ENCODE measurements at places on chromosomes 1 and 21.
A peak's percentile ranks its signal among the peaks of the same experiment; 100 is the strongest.

GRCh38 chr1:153389401-153389800 lies 1.5 kb downstream of the S100A8 start:
- no peak for DNase-seq

DNA sequence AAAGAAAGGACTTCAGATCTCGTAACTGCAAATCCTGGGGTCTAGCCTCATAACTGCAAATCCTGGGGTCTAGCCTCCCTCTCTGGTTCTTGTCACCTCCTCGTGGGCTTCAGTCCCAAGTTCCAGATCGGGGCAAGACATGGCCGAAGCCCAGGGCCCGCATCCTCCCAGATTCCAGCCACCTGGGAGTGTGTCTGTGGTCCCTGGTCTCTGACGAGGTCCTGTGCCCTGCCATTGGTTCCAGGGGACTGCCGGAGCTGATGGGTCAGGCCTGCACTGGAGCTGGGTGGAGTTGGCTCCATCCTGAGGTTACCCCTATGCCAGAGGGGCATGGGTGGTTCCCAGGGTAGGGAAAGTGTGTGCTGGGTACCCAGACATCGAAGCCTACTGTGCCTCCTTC lies 17.7 kb upstream of the C1orf174 start:
- no peak for DNase-seq

DNA sequence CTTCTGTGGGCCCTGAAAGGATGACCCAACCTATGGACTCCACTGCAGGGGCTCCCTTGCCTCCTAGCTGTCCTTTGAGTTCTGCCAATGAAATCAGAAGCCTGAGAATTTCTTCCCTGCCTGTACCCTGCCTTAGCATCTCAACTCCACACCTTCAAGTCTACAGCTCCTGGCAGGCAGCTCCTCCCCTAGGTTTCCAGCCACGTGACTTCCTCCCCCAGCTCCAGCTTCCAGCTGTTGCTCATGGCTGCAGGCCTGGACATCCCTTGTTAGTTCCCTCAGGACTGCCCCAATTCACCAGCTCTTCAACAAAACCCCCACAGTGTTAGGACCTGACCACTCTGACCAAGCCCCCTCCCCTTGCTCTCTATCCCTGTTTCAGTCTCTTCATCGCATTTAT lies 2.4 kb downstream of the RCAN1 start:
- no peak for DNase-seq

GRCh38 chr1:236063919-236064673 lies 794 bp downstream of the NID1 start:
- peak; percentile 8 for DNase-seq

- no peak for DNase-seq
Measured at GRCh38 chr1:187121661-187122060, 292.9 kb downstream of the PLA2G4A start.

- DNase-seq = no peak
Measured at GRCh38 chr1:108777839-108778238, 31.4 kb downstream of the STXBP3 start.

GRCh38 chr1:84665703-84666317 lies 24.5 kb downstream of the SSX2IP start:
- peak; percentile 24 for DNase-seq

- no peak for DNase-seq
Measured at GRCh38 chr1:162726555-162726954, 63.9 kb upstream of the HSD17B7 start.

- no peak for DNase-seq
Measured at GRCh38 chr1:33435096-33435820, 4.4 kb upstream of the PHC2 start.

DNA sequence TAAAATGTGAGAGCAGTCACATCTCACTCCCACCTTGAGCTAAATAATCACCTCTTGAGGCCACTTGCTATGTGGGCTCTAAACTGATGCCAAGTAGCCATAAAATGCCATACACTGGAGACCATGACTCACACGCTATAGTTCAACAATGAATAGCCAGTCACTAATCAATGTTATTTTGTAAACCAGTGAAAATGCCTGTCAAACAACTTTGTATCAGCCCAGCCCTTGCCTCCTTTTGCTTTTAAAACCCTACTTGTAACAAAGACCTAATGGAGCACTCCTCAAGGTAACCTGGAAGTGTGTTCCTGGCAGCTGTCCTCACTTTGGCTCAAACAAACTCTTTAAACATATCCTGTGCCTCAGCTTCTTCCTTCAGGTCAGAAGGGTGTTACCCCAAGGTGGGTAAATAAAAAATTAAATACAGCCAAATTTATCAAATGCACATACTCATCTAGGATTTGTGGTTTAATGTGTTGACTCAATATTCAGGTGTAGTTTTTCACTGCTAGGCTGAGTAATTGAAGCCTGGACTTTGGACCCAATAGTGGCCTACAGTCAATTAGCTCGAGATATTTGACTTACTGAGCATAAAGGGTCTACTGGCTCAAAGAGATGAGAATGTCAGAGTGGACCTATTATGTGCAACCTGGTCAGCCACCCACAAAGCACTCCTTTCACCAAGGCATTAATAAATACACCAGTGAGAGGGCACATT lies 154.3 kb downstream of the COQ8A start:
- no peak for DNase-seq

GRCh38 chr21:31893851-31894415 lies 21.1 kb downstream of the HUNK start:
- no peak for DNase-seq

DNA sequence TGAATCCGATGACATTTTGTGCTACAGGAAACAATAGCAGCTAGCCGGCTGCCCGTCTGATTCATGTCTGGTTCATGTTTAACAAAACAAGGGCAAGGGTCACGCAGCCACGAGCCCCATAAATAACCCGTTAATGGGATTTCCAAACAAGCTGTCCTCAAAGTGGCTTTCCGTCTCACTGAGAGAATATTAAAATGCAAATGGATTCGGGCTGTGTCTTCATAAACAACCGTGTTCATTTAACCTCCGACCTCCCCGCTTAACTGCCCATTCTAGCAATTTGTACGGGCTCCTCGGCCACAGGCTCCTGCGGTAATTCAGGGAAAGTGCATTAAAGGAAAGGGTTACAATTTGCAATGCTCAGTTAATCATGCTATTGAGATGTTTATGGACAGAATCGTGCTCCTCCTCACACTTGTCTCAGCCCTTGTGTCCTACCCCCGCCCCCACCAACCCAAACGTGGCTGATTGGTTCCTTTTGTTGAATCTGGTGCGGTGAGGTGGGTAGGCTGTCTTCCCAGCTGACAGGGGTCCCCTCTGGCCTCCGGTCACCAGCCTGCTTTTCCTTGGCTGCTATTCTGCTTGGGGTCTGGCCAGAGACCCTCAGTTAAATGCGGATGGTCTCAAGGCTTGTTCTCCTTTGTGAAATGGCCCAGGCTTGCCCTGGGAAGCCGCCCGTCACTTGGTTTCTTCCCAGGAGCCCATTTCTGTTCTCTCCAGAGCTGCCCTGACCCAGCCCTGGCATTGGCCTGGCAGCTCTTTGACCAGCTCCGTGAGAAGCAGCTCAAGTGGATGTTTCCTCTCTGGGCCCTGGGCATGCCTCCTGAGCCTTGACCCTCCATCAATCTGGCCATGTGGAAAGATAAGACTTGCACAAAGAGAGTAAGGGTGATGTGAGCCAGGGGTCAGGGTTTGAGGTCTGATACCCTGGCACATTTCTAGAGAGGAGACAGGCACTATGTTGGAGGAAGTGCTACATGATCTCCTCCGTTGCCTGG lies 200.7 kb upstream of the POU3F1 start:
- peak; percentile 35 for DNase-seq

DNA sequence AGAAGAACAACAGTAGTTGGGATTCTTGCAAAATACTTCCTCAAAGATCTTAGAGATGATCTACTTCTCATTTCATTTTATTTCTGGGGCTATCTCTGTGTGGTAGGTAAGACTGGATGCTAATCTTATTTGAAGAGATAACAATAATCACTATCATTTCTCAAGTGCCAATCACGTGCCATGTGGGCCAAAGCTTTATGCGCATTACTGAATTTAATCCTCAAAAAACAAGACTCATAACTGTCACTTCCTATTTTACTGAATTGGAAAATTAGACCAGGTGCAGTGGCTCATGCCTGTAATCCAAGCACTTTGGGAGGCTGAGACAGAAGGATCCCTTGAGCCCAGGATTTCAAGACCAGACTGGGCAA lies 121.7 kb downstream of the KCNN3 start:
- DNase-seq = no peak

DNA sequence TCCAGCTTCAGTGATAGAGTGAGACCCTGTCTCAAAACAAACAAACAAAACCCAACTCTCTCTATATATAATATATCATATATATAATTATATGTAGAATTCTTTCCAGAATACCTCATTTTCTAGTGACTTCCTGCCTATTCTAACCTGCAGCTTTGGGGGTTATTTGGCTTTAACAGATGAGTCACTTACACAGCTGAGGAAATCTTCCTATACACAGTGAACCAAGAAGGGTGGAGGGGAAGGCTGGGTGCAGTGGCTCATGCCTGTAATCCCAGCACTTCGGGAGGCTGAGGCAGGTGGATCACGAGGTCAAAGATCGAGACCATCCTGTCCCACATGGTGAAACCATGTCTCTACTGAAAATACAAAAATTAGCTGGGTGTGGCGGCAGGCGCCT lies 9.2 kb downstream of the RAB29 start:
- DNase-seq = no peak

GRCh38 chr1:32073299-32074229 lies 825 bp downstream of the TMEM39B start:
- peak; percentile 97 for DNase-seq

GRCh38 chr21:36750576-36750959 lies 51.7 kb downstream of the SIM2 start:
- DNase-seq = no peak

GRCh38 chr1:106266786-106267185 lies 789.7 kb upstream of the PRMT6 start:
- DNase-seq = no peak

DNA sequence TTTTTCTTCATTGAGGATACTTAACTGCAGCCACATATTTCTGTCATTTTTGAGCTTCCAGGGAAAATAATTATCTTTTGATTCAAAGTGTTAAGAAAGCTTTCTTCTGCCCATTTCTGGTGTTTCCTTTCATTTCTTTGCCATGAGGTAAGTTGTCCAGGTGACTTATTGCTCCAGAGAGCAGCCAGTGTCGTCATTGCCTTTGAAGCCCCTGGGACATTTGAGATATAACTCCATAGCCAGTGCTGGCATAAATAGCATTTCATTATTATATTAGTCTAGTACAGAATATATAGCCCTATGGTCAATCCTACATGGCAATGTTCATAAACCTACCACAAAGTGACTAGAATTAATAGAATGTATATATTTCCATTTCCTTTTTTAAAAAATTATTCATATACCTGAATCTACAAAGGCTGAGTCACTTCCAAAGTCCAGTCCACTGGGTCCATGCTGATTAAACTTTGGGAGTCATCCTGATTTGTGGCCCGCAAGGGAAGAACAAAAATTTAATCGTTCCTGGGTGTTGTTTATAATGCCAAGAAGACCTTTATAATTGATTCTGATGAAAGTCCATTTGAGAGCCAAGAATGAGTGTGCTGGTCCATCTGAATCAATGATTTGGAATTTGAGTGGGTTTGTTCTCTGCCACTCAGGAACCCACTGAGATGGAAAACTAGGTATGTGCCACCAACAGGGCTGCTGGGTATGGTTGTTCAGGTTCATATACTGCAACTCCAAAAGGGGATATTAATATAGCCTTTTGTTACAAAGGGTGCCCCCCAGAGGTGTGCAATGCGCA lies 221.8 kb upstream of the PLXNA2 start:
- no peak for DNase-seq

DNA sequence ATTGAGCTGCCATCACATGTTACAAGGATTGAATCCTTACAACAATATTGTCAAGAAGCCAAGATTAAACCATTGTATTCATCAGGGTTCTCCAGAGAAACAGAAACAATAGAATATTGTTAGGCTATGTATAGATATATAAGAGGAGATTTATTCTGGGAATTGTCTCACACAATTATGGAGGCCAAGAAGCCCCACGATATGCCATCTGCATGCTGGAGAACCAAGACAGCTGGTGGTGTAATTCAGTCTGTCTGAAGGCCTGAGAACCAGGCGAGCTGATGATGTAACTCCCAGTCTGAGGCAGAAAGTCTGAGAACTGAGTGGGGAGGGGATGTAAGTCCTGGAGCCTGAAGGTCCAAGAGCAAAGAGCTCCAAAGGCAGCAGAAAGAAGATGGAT lies 14.5 kb upstream of the TTF2 start:
- no peak for DNase-seq

DNA sequence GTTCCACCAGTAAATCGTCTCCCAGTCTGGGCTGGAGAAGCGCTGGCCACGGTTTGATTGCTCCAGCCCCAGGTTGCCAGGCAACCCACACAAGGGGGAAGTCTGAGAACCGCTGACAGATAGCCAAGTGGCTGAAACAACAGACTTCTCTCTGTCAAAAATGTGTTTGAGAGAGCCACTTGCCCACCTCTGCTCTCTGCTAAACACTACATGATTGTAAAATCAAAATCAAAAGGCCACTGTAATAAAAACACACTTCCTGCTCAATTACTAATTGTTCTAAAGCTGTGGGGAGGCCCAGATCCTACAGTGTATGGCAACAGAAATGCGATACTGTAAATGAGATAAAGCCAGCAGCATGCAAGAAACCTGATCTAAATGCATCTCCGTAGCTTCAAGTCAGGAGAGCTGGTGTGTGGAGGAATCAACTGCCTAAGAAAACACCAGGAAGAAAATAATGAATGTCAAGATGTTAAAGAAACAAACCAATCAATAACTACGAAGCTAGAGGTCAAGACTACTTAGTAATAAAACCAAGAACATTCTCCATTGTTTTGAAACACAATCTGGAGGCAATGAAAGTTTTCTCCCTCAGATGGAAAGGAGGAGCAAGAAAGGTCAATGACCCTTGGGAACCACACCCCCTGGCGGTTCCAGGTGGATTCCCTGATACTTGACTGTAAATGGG lies 121.2 kb downstream of the SLC45A1 start:
- peak; percentile 81 for DNase-seq

GRCh38 chr1:43668956-43669355 lies 19.0 kb downstream of the KDM4A start:
- DNase-seq = no peak

DNA sequence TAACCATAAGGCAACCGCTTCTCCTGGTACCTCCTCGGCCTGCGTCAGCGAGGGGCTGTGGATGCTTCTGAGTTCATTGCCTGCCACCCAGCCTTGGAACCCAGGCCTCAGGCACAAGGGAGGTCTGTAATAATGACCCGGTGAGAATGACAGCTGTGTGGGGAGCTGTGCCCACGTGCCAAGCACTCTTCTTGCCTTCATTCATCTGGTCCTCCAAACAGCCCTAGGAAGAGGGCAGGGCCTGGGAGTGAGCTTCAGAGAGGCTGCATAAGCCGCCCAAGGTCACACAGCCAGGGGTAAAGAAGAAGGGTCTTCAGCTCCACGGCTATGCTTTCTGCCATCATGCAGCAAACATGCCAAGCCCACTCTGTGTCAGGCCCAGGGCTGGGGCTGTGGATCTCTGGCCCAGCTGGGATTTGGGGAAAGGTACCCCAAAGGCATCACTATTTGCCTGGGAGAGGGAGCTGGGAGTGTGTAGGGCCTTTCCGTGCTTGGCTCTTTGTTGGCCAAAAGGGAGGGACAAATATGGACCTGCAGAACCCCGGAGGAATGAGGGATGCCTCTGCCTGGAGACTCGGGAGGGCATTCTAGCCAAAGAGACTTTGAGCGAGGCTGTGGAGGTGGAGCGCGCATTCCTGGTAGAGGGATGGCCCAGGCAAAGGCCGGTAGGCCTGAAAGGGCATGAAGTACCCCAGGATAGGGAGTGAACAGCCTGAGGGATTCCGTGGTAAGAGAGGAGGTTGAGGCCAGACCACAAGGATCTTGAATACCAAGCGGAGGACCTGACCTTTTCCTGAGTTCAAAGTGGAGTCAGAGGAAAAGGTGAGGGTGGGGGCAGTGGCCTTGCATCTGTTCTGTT lies 10.1 kb upstream of the EDN2 start:
- no peak for DNase-seq
